Progenitor cell of endocrine pancreas (in vitro differentiated cells): ENCODE measurements at places on chromosomes 11 and 22. TPM values are rescaled to one million over a fixed set of nuclear protein-coding genes. Genes with fewer than 3 reads are reported as not detected.

DNA sequence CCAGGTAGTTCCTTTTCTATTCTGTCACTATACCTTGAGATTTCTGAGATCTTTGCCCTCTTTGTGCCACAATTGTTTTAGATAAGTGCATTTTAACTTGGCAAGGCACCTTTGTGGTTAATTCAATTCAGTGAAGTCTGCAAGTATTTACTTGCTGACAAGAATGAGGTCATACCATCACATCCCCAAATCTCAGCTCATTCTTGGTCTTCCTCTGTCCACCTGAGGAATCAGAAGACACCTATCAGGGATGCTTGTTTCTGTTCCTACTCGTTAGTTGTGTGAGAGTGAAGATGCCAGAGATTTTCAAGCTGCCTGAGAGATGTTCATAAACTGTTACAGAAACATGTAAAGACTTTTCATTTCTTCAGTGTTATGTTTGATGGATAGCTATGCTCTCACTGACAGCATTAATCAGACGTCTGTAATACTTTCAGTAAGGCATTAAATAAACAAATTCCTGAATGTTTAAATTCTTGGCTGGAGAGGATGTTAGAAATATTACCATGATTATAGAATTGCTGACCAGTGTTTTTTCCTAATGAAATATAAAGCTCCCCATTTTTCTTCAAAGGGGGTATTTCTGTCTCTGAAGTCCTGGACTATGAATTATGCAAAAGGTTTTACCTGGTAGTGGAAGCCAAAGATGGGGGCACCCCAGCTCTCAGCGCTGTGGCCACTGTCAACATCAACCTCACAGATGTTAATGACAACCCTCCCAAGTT is 135.0 kb upstream of the MTNR1B start:
- H3K4me1 ChIP-seq = peaks cover 15% of the 10 kb centered on the region
- H3K27ac ChIP-seq = no peak overlapping the region
- H3K4me3 ChIP-seq = no peak overlapping the region
- DNase-seq = no peak
- H3K27me3 ChIP-seq = no peaks in the 10 kb centered on the region

- peaks cover 9% of the 10 kb centered on the region for H3K27me3 ChIP-seq
Measured at GRCh38 chr11:2713094-2713493, 13.3 kb upstream of the KCNQ1OT1 start.

- DNase-seq = no peak
- H3K4me3 ChIP-seq = no peak overlapping the region
- H3K4me1 ChIP-seq = peaks cover 6% of the 10 kb centered on the region
- H3K36me3 ChIP-seq = no peaks in the 10 kb centered on the region
- H3K27me3 ChIP-seq = no peaks in the 10 kb centered on the region
Measured at GRCh38 chr11:127859941-127860354, 727.4 kb downstream of the ETS1 start.

GRCh38 chr11:78812513-78813293 is 238.0 kb upstream of the NARS2 start:
- H3K4me1 ChIP-seq = no peaks in the 10 kb centered on the region
- H3K4me3 ChIP-seq = no peak overlapping the region
- no peaks in the 10 kb centered on the region for H3K27me3 ChIP-seq
- DNase-seq = no peak
- H3K27ac ChIP-seq = no peak overlapping the region

DNA sequence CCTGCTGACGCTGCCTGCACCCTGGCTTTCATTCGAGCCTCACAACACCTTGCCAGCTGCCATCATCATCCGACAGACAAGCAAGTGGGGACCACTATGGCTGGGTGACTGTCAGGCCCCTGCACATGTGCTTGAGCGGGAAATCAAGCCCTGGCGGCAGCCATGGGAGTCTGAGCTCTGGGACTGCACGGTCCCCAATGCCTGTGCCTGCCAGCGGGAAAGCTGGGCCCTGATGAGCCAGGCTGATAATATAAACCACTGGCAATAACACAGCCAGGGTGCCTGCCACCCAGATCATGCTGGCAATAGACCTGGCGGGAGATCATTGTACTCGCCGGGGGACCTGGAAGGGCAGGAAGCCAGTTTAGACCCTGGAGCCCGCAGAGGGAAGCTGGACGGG is 2.5 kb downstream of the FGF3 start:
- no peak for DNase-seq
- no peak overlapping the region for H3K4me3 ChIP-seq
- H3K27me3 ChIP-seq = peaks cover 60% of the 10 kb centered on the region
- no peaks in the 10 kb centered on the region for H3K4me1 ChIP-seq
- no peak overlapping the region for H3K27ac ChIP-seq
- no peaks in the 10 kb centered on the region for H3K36me3 ChIP-seq

GRCh38 chr11:131944736-131945135 is 574.3 kb downstream of the NTM start:
- no peaks in the 10 kb centered on the region for H3K4me1 ChIP-seq
- peaks cover 33% of the 10 kb centered on the region for H3K27me3 ChIP-seq
- no peak for DNase-seq
- H3K27ac ChIP-seq = no peak overlapping the region

DNA sequence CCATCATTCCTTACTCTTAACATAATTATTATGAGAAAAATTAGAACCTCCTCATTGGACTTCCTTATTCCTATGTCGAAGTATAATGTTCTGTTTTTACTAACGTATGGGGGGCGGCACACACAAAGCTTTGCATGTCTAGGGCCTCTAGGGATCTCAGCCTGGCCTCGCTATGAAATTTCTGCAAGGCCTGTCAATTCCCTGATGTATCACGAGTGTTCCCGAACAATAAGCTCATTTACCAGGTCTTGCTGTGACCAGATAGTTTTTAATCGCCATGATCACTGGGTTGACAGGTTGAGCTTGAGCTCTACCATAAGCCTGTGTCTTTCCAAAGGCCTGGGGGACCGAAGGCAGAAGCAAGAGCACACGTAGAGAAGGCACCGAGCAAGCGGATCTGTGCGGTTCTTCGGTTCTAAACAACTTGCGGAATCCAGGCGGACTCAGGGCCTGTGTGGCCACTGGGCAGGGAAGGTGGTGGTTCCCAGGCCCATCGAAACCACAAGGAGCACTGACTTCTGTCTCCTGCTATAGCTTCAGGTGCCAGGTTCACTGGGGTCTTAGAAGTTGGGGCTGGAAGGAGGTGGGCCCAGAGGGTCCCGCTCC is 10.4 kb upstream of the FXYD2 start:
- H3K27ac ChIP-seq = no peak overlapping the region
- H3K36me3 ChIP-seq = no peaks in the 10 kb centered on the region
- no peak for DNase-seq

GRCh38 chr11:119222308-119222707 is 16.2 kb downstream of the CBL start:
- H3K27ac ChIP-seq = peak overlapping the region; percentile 71
- H3K4me1 ChIP-seq = peaks cover 6% of the 10 kb centered on the region
- no peak overlapping the region for H3K4me3 ChIP-seq

DNA sequence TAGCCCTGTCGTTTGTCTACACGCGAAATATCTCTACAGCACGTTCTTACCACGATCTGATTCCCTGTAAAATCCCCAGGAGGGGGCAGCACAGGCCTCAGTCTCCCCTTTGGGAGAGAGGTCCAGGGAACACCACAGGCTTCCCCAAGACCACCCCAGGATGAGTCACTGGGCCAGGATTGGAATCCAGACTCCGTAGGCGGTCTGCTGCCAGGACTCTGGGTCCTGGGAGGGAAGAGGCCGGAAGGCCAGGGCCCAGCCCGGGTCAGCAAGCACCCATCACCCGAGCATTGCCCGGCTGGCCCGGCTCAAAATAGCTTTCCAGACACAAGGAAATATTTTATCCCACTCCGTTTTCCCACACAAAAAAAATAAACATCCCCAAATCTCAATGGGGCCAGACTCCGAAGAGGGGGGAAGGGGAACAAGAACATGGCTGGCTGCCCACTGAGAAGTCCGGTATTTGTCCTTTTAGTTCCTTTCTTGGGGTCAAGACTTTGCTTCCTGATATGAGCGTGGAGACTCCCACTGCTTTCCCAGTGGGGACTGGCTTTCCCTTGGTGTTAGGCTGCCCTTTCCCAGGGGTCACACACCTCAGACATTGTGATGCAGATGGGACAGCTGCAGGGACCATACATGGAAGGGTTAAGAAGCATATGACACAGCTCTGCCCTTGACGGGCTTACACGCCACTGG is 91.3 kb downstream of the LRRC32 start:
- no peak overlapping the region for H3K27ac ChIP-seq
- H3K4me1 ChIP-seq = peaks cover 3% of the 10 kb centered on the region
- no peak overlapping the region for H3K4me3 ChIP-seq
- DNase-seq = no peak

DNA sequence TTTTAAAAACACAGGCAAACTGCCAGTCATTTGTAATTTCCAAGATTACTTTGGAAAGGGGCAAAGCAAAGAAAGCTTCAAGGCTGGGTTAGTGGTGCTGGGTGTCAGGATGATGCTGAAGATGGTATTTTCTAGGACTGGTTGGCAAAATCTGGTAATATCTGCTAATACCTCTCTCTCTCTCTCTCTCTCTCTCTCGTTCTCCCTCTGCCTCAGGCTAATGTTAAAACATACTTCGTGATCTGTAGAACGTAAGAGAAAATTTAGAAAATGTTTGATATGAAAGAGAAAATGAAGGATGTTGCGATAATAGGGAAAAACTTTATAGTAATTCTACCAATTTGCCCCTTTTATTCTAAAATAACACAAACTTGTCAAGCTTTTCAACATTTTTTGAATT is 9.4 kb upstream of the LGR4 start:
- no peak overlapping the region for H3K27ac ChIP-seq
- no peak overlapping the region for H3K4me3 ChIP-seq
- DNase-seq = no peak
- H3K36me3 ChIP-seq = no peaks in the 10 kb centered on the region
- no peaks in the 10 kb centered on the region for H3K27me3 ChIP-seq
- peaks cover 5% of the 10 kb centered on the region for H3K4me1 ChIP-seq

GRCh38 chr11:112778091-112778876 is 182.9 kb upstream of the NCAM1 start:
- H3K27me3 ChIP-seq = peaks cover 16% of the 10 kb centered on the region
- no peak overlapping the region for H3K4me3 ChIP-seq
- no peak for DNase-seq
- H3K27ac ChIP-seq = no peak overlapping the region

GRCh38 chr11:65251476-65251875 is 10.3 kb upstream of the POLA2 start:
- no peak overlapping the region for H3K27ac ChIP-seq
- no peaks in the 10 kb centered on the region for H3K27me3 ChIP-seq
- no peak for DNase-seq
- no peak overlapping the region for H3K4me3 ChIP-seq

- peaks cover 1% of the 10 kb centered on the region for H3K4me1 ChIP-seq
- no peak overlapping the region for H3K27ac ChIP-seq
- H3K36me3 ChIP-seq = no peaks in the 10 kb centered on the region
- H3K27me3 ChIP-seq = peaks cover 52% of the 10 kb centered on the region
- H3K4me3 ChIP-seq = no peak overlapping the region
Measured at GRCh38 chr11:120645639-120646038, 134.1 kb downstream of the GRIK4 start.

DNA sequence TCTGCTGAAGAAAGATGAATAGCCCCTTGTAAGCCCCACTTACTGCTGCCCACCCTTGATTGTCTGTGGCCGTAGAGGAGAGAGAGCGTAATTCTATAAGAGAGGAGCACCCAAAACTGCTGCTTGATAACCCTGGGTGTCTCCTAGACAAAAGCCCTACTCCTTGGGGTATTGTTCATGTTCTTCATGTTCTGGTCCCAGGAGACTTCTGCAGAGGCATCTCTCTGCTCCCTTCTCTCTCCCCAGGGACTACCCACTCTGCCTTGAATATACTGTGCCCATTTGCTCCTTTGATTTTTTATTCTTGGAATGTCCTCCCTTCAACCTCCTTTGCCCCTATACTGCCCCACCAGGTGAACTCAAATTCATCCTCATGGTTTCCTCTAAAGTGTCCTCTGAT is 417.8 kb upstream of the CADM1 start:
- H3K36me3 ChIP-seq = no peaks in the 10 kb centered on the region
- H3K4me3 ChIP-seq = no peak overlapping the region
- no peak overlapping the region for H3K27ac ChIP-seq
- H3K4me1 ChIP-seq = peaks cover 42% of the 10 kb centered on the region
- H3K27me3 ChIP-seq = peaks cover 20% of the 10 kb centered on the region

DNA sequence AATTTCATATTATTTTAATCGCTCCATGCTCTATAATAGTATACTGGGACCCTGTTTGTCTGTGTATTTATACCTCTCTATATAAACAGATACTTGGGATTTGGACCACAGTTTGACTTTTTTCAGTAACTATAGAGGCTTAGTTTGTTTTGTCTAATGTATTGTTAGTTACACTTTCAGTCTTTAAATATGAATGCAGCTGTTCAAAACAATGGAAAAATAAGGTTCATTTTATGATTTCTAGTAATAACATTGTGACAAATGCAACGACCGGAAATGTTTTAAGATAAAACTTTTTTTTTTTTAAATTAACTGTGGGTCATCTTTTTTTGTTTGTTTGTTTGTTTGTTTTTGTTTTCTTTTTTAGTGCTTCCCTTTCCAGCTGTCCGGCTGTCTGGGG is 133.5 kb downstream of the ARHGAP42 start:
- H3K36me3 ChIP-seq = peaks cover 1% of the 10 kb centered on the region
- no peak overlapping the region for H3K4me3 ChIP-seq

GRCh38 chr11:74011360-74012073 is 2.6 kb upstream of the UCP3 start:
- H3K36me3 ChIP-seq = peaks cover 12% of the 10 kb centered on the region
- H3K4me1 ChIP-seq = peaks cover 19% of the 10 kb centered on the region
- H3K27ac ChIP-seq = peak overlapping the region; percentile 87
- DNase-seq = no peak

GRCh38 chr11:19100885-19101284 is 16.1 kb upstream of the ZDHHC13 start:
- H3K4me3 ChIP-seq = no peak overlapping the region
- no peak for DNase-seq
- H3K4me1 ChIP-seq = peaks cover 22% of the 10 kb centered on the region
- peaks cover 11% of the 10 kb centered on the region for H3K27me3 ChIP-seq
- H3K27ac ChIP-seq = no peak overlapping the region
- H3K36me3 ChIP-seq = no peaks in the 10 kb centered on the region

DNA sequence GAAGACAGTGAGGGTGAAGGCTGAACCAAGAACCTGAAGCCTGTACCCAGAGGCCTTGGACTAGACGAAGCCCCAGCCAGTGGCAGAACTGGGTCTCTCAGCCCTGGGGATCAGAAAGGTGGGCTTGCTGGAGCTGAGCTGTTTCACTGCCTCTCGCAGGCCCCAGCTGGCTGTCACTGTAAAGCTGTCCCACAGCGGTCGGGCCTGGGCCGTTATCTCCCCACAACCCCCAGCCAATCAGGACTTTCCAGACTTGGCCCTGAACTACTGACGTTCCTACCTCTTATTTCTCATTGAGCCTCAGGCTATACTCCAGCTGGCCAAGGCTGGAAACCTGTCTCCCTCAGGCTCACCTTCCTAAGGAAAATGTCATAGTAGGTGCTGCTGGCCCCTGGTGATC is 4.1 kb downstream of the PPP1CA start:
- no peaks in the 10 kb centered on the region for H3K27me3 ChIP-seq
- H3K27ac ChIP-seq = no peak overlapping the region
- H3K36me3 ChIP-seq = peaks cover 7% of the 10 kb centered on the region
- H3K4me3 ChIP-seq = no peak overlapping the region

Gene SLC17A6
- total RNA-seq = 0.20 TPM in 1 of 2 replicates, not detected in the other

Gene TBX10
- total RNA-seq = not detected in 2 replicates

Gene OR51B4
- total RNA-seq = not detected in 2 replicates

Gene OR8D1
- not detected in 2 replicates for total RNA-seq

Gene PTPN5
- 11.3 and 12.6 TPM in 2 replicates for total RNA-seq
